SK-N-MC (cell line): ENCODE measurements at places on chromosomes 12 and 14.

- DNase-seq: no peak
Measured at GRCh38 chr14:71588576-71589215, 343.5 kb upstream of the RGS6 start.

- no peak for DNase-seq
Measured at GRCh38 chr14:34120185-34120977, 169.5 kb upstream of the EGLN3 start.

DNA sequence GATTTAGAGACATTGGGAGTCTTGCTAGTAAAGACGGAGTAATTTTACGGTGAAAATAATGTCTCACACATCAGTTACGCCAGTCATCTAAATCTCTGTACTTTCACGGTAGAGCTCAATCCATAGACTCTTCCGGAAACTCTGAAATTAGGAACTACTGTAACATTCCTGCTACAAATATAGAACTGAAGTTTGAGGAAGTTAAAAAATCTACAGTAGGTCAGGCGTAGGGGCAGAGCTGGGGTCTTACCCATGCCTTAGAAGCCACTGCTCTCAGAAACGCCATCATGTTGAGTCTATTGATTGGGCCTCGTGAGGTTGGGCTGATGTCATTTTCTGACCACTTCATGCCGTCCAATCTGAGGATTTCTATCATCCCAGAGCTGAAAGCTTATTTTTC is 1029.8 kb upstream of the TMEM132C start:
- DNase-seq: no peak

- DNase-seq: no peak
Measured at GRCh38 chr12:13273850-13274249, 77.3 kb downstream of the EMP1 start.

DNA sequence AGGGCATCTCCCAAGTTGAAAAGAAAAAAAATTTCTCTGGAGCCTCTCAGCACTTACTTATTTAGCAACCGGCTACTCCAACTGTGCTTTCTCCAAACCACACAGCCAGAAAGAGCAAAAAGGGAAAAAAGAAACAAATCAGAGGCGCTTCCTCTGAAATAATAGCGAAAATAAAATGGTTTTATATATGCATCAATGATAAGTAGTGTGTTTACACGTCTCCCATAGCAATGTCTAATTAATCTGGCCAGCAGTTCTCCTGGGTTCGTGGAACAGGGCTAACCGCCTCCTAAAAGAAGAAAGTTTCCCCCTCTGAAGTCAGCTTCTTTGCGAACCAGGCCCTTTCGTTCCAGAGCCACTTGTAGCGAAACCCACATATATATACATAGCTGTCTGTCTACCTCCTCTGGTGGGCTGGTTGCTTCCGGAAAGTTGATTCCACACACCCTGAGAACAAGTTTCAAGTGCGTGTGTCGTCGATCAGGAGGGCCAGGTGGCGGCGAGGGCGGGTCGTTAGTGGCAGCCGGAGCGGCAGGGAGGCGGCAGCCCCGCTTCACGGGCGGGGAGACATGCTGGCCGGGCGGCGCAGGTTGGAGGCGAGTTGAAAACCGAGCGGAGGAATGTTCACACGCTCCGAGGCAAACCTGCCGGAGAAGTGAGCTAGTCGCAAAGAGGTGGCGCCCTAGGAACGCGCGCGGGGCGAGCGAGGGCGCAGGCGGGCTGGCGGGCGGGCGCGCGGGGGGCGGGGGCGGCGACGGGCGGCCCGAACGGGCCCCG is 2.7 kb downstream of the PTHLH start:
- no peak for DNase-seq

DNA sequence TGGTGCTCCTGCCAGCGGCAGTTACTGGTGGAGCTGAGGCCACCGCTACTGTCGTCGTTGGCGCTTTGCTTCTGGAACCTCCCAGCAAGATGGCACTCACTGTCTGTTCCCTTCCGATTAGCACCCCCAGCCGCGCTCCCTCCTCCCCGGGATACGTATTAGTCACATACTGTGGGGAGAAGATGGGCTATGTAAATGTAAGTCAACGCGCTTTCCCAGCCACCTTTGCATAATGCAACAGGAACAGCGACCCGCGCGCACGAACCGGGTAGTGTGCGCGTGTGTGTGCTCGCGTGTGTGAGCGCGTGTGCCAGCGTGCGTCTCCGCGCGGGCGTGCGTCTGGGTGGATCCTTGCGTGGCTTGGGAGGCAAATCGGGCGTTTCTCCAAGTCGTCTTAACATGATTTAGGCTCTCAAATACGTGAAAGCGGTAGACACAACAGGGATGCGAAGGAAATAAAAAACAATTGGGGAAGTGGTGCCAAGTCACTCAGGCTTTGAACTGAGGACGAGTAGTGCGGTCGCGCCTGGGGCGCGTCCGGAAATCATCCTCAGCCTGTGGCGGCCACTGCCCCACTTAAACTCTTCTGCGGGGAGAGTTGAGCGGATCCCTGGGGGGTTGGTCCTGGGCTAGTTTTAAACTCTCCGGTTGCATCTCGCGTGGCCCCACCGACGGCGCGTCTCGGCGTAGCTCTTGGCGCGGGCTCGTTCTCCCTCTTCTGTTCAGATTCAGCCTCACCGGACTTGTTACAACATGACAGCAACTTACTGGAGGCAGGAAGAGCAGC is 1.8 kb downstream of the FLRT2 start:
- no peak for DNase-seq

GRCh38 chr14:101426466-101426865 is 134.8 kb upstream of the DIO3 start:
- DNase-seq: no peak
